Activated T-helper 9 cell treated with anti-CD3 and anti-CD28 coated beads, Interleukin-2, amount 50 U/mL, for 16 hours (primary cell): ENCODE measurements at places on chromosomes 6 and 20.
A peak's percentile ranks its signal among the peaks of the same experiment; 100 is the strongest.

DNA sequence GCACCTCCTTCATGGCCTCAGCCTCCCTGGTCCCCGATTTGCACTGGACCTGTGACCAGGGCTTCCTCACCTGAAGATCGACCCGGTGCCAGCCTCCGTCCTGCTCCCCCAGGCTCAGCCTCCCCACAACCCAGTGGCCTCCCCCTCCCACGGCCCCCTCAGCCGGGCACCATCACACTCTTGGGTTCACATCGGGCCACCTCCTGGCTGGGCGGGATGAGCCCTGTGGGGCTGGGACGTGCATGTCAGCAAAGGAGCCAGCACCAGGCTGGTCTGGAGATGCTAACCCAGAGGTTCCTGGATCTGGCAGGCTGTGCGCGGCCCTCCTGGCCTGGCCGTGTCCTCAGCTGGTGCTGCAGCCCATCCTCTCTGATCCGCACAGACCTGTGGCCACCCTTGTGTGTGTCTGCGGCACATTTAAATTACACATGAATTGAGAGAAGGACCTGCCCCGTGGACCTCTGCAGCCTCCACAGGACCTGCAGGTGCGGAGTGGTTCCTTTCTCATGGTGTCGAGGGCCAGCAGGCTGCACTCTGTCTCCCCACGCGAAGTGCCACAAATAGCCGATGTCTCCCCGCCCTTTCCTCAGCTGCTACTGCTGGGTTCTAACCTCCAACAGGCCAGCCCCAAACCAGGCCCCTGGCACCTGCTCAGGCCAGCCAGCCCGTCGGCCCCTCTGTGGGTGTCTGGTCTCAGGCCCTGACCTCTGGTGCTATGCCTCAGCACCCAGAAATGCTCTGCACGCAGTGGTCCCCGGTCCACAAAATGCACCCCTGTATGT, 237.5 kb downstream of the ERMARD start:
- DNase-seq = no peak

- DNase-seq = peak; percentile 30
These were observed 463 bp upstream of the HLA-DMB start for GRCh38 chr6:32941214-32941768.

DNA sequence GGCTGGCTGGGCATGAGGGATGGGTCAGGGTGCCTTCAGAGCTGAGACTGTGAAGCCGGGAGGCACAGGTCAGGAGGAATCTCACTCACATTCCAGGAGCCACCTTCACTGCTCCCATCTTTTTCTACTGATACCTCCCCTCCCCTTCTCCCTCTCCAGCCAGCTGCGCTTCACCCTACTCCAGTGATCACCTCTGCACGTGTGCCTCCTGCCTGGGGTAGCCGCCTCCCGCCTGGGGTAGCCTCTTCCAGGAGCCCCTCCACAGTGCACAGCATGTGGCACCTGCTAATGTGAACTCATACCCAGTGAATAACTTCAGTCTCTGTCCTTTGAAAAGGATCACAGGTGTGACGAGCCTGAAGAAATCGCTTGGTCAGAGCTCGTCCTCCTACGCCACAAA, 232.6 kb downstream of the TMEM242 start:
- DNase-seq = no peak

DNA sequence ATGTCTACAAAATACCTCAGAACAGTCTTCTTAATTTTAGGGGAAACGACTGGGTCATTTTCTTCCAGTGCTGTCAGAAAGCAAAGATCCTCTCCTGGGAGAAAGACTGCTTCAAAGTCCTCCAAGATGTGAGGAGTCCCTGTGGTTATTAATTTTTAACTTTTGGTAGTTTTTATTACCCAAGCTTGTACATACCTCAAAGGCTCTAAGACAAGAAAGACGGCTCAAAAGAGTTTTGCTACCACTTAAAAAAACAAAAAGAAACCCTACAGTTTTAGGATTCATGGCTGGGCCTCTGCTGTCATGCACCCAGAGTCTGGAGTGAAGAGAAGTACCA, 56.1 kb upstream of the APCDD1L start:
- no peak for DNase-seq

DNA sequence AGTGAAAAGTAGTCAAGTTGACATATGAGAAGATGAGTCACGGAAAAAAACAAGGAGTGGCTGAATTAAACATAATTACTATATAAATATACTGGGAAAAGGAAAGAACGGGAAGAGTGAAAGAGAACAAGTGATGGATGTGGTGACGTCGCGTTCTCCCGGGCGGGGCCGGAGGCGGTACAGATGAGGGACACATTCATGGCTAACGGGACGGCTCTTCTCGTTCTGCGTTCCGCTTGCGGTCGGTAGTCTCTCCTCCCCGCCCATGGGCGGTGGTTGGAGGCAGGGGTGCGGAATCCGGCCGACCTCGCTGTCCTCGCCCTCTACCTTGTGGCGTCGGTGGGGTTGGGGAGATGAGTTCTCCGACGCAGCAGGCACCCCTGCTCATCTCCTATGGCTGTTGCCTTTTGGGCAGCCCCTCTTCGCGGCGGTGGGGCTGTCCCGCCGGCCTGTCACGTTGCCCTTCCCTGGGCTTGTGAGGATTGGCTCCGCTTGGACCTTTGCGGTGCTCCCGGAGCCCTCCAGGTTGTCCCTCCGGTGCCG, 22.5 kb downstream of the HLA-G start:
- no peak for DNase-seq

DNA sequence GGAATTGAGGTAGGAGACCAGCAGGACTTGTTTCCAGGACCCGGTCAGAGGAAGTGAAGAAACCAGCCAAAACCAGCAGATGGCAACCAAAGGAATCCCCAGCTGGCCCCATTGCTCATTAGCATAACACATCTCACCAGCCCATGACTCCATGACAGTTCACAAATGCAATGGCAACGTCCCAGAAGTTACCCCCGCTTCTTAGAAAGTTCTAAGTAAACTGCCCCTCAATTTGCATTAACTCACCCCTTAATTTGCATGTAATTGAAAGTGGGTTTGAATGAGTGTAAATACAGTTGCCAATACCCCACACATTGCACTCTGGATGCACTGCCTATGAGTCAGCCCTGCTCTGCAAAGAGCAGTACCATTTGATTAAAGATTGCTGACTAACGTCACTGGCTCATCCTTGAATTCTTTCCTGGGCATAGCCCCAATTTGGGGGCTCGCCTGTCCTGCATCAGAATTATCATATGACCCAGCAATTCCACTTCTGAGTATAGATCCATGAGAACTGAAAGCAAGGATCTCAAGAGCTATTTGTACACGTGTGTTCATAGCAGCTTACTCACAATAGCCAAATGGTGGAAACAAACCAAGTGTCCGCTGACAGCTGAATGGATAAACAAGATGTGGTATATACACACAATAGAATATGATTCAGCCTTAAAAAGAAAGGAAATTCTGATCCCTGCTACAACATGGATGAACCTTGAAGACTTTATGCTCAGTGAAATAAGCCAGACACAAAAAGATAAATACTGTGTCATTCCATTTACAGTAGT, 36.4 kb downstream of the MYLK4 start:
- no peak for DNase-seq

- no peak for DNase-seq
These were observed 61.2 kb downstream of the GCLC start for GRCh38 chr6:53483423-53484353.

GRCh38 chr6:89952686-89953085, 58.4 kb downstream of the GJA10 start:
- DNase-seq = no peak

DNA sequence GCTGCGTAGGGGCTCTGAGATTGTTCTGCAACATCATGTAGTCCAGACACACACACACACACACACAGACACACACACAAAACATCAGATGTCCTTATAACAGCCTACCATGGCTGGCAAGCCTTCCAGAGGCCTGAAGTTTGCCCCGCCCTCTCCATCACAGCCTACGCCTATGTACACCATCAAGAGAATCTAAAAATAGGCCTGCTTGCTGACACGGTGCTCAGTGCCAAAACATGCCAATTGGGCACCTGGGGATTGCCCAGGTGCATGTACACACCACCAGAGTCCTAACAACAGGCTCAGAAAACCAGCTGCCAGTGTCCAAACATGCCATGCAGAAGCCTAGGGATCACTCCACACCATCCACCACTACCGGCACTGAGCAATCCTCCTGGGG, 391.7 kb upstream of the SPTLC3 start:
- no peak for DNase-seq

DNA sequence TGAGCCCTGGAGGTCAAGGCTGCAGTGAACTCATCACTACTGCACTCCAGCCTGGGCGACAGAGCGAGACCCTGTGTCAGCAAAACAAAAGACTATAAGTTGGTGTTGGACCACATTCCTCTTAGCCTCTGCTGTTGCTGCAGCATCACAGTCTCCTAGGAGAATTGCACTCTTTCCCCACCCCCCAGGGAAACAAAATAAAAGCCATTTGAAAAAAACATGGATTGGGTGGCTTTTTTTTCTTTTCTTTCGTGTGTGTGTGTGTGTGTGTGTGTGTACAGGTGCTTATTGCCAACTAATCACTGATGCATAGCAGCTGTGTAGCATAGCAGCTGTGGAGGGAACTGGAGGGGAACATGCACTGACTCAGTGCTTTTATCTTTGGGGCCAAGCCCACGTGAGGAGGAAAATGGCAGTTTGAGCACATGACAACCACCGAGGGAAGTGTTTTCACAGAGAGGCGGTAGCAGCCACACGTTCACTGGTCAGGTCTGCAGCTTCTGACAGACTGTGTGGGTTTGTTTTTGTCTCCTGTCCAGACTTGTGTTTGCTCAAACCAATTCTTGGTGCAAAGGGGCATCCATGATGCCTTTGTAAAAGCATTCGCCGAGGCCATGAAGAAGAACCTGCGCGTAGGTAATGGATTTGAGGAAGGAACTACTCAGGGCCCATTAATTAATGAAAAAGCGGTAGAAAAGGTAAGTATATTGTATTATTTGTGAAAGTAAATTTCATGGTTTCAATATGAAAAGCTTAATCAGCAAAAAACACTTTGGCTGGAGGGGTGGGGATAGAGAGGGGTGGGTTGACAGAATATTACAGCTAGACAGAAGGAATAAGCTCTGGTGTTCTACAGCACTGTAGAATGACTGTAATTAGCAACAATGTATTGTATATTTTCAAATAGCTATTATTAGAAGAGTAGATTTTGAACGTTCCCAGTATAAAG, 27.7 kb downstream of the ALDH5A1 start:
- no peak for DNase-seq

DNA sequence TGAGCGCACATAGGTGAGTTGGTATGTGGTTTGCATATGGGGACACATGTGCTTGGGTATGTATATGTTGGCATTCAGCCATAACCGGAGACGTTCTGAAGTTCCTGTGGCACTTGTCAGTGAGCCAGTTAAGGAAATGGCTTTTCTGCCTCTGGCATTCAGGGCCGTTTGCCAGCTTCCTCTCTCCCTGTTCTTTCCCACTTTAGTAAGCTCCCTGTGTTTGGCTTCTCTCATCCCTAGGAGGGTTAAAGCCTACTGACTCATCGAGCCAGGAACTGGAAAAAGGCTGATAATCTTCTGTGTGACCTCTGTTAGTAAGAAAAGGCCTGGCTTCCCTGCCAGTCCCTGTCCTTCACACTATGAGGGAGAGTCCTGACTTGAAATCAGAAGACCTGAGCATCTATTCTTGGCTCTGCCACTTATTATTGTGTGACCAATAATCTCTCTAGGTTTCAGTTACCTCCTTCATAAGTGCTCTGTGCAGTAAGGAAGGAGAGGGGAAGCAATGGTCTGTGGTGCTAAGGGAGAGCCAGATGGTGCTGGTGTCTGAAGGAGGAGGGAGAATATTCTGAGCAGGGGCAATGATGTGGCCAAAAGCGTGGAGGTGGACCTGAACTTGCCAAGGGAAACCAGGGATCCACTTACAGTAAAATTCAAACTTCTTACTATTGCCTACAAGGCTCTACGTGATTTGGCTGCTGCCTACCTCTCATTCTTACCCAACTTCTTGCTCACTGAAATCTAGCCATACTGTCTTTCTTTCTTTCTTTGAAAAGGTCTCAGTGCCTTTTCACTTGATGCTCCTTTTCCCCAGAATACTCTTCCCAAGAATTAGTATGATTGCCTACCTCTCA, 31.4 kb downstream of the ACSS2 start:
- no peak for DNase-seq

GRCh38 chr6:43823879-43824702, 54.1 kb downstream of the VEGFA start:
- DNase-seq = no peak

DNA sequence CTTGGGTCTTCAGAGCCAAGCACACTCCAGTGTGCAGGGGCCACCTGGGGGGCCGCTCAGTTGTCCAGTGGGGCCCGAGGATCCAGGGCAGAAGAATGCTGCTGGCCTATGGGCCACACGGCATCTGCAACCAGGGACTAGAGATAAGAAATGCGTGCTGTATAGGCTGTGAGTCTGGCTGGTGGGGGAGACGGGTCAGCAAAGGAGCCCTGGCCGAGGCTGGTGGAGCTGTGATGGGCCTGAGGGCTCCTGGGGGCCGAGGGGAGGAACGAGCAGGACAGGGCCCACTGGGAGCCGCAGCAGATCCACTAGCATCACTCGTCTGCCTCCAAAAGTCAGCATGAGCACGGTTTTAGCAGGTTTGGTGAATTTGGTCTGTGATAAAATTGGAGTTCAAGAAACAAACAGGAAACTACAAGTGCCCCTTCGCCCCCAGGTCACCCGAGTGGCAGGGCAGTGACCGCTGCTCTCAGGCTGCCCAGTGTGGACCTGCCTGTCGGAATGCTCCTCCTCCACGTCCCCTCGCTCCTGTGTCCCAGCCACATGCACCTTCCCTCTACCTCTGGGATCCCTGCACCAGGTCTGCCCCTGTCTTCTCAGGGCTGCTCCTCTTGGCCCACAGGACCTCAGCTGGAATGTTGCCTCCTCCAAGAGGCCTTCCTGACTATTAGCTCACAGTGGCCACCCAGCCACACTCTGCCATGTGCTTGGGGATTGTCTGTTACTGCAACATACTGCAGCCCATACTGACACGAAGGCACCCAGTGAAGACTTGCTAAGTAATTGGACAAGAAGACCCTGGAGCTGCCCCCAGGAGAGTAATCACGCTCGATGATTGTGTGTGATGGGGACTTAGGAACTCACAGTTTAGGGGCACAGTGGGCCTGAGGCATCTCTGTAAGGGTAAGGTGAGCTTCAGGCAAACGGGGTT, 10.9 kb downstream of the ACSS1 start:
- no peak for DNase-seq
